ENCODE measurements at places on chromosomes 12 and 14. TPM values are rescaled to one million over a fixed set of nuclear protein-coding genes. Genes with fewer than 3 reads are reported as not detected.

LIN7A gene
- 9.9 TPM for total RNA-seq

CEP128 gene
- 3.3 TPM for total RNA-seq

GXYLT1 gene
- 33.3 TPM for total RNA-seq

POTEG gene
- not detected for total RNA-seq

SLC7A8 gene
- total RNA-seq = 0.89 TPM

TTC9 gene
- under 0.01 TPM for total RNA-seq

TNS2 gene
- total RNA-seq = 6.9 TPM

GALNT8 gene
- not detected for total RNA-seq
